HT-29 (cell line): ENCODE measurements at places on chromosomes 3 and 15.

- no peak for DNase-seq
These were observed 456.3 kb upstream of the KCNMB2 start for GRCh38 chr3:178079966-178080365.

DNA sequence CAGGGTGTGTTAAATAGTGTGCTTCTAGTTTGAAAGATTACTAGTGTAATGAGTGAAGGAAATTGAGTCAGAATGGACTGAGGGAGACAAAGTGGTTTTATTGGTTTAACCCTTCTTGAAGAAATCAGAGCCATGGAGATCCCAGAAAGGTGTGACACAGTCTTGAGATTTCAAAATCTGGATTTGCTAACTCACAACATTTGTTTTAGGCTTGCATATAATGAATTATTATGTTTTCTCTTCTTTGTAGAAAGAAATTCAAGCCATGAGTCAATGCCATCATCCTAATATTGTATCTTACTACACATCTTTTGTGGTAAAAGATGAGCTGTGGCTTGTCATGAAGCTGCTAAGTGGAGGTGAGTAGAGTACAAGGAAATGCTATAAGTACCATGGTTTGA, 25.1 kb downstream of the OXSR1 start:
- no peak for DNase-seq

DNA sequence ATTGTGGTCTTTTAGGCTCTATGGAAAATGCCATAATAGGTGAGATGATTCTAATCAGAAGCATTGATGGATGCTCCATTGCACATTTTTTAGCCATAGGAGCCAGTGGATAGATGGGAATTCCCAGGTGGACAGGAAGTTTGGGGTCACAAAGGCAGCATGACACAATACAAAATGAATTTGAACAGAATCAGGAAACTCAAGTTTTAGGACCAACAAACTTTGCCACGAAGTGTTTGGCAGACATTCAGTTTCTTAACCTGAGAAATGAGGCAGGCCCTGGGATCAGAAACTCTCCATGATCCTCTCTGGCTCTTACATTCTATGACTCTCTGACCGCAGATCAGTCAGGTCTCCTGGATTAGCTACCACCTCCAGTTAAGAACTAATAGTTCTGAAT, 275.4 kb downstream of the TIGIT start:
- DNase-seq: no peak

- DNase-seq: no peak
These were observed 1.9 kb downstream of the KLHDC8B start for GRCh38 chr3:49173116-49173791.

GRCh38 chr3:156553705-156554356, 1.1 kb downstream of the SSR3 start:
- DNase-seq: peak; percentile 32

GRCh38 chr3:114671741-114672510, 378.1 kb downstream of the TIGIT start:
- no peak for DNase-seq

GRCh38 chr15:82307714-82308081, 41.6 kb downstream of the GOLGA6L10 start:
- no peak for DNase-seq

DNA sequence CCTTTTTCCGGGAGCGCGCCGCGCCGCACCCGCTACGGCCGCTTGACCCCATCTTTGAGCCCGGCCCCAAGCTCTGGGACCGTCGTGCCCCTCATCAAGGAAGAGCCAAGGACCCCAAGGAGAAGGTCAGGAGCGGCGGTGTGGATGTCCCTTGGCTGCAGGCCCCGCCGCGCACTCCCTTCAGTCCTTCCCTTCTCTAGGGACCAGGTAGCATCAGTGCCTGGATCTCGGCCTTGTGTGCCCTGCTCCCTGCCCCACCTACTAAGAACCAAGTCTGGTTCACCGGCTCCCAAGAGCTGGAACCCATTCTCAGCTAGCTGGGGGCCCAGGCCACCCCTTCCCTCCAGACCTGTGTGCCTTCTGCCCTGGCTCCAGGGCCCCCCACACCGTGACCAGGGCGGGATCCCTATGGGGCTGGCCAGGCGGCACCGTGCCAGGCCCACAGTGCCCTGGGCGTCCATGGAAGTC, 69.3 kb upstream of the CGNL1 start:
- DNase-seq: peak; percentile 19

DNA sequence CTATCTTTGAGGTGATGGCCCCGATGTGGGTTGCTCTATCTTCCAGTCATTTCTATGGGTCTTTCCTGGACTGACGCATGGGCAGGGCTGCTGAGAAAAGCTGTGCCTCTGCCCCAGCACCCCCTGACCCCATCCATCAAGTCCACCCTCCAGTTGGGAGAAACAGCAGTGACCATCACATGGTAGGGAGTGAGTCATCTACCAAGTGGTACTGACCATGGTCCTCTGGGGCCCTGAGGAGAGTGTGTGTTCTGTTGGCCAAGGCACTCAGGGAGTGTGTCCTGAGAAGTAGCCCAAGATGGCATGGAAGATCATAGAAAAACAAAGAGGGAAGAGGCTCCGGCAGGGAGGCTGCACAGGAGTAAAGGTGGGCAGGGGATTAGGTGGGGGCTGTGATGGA, 1.6 kb upstream of the DNAH1 start:
- DNase-seq: no peak
